Activated CD4-positive, alpha-beta T cell treated with anti-CD3 and anti-CD28 coated beads, Interleukin-2, amount 10 ng/mL, durations not matched to agents 7 days and 5 days (primary cell): ENCODE measurements at places on chromosomes 1 and 21.

DNA sequence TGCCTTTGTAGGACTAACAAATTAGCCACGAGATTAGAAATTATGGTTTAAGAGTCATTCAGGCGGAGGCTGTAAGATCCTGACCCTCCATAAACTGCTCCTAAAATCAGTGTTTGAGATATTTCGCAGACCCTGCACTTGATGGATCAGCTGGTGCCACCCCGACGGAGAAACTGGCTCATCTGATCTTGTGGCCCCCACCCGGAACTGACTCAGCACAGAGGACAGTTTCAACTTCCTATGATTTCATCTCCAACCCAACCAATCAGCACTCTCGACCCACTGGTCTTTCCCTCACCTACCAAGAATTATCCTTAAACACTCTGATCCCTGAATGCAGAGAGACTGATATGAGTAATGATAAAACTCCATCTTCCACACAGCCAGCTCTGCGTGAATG is 3.7 kb upstream of the JAM2 start:
- no peak for DNase-seq

DNA sequence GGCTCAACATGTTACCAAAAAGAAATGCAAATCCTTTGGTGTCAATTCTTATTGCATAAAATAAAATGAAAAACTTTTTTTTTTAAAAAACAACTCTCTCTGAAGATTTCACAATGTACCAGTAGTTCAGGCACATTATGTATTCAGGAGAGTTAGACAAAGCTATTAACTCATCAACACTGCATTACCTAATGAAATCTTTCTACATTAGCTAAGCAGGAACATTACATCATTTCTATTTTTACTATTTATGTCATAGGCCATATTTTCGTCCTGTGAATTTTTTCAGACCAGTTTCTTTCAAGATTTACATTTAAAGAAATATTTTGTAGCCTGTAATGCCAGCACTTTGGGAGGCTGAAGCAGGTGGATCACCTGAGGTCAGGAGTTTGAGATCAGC is 366.2 kb downstream of the USH2A start:
- no peak for DNase-seq

- DNase-seq: no peak
Measured at GRCh38 chr1:91608876-91609275, 108.2 kb downstream of the CDC7 start.

GRCh38 chr1:244456586-244456985 is 4.5 kb upstream of the CATSPERE start:
- DNase-seq: no peak

GRCh38 chr21:26572702-26573381 is at the start of gene CYYR1:
TSS of gene CYYR1 (minus strand) at chr21:26573286. CDS start at chr21:26572940, 346 bp downstream.
- DNase-seq: no peak

GRCh38 chr1:151455966-151456365 is 3.3 kb downstream of the POGZ start:
- DNase-seq: no peak

- DNase-seq: no peak
Measured at GRCh38 chr1:232596666-232597303, 33.1 kb downstream of the SIPA1L2 start.

DNA sequence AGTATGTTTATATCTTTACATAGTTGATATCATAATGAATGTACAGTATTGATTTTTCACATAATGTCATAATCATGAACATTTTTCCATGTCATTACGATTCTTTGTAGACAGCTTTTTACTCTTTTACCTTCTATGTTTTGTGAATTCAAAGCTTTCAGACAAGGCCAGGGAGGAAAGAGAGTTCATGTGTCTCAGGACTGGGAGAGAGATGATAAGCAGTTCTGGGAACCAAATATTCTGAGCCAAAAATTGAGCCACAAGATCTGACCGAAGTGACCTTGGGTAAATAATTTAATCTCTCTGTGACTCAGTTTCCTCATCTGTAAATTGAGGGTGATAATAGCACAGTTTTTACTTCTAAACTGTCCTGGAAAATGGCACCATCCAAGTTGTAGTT is 31.8 kb downstream of the CSF1 start:
- DNase-seq: no peak

GRCh38 chr1:23544444-23545389 is 13.7 kb upstream of the E2F2 start:
- DNase-seq: peak; percentile 76

- no peak for DNase-seq
Measured at GRCh38 chr21:27564684-27565301, 597.9 kb upstream of the ADAMTS5 start.

DNA sequence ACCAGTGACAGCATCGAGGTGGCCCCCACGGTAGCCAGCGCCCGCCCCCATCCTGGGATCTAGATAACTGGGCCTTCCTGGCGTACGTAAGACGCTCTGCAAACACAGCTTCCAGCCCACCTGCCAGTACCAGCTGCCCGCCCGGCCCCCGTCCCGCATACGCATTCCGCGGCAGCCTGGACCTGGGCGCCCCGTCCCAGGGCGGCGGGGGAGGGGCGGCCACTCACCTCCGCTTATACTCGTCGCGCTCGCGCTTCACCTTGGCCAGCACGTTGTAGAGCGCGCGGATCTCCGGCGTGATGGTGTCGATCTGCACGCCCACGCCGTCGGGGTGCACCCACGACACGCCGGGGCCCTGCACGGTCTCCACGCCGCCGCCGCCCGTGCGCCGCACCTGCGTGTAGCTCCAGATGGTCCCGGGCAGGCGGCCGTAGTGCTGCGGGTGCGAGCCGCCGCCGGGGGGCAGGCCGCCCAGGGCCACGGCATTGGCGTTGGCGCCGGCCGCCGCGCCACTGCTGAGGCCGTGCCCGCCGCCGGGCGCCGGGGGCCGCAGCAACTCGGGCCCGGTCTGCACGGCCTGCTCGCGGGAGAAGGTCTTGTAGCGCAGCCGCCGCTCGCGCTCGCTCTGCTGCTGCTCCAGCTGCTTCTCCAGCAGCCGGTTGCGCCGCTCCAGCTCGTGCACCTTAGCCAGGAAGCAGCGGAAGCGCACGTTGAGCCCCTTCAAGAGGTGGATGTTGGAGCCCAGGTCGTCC is 859 bp downstream of the IFFO2 start:
- DNase-seq: peak; percentile 60

DNA sequence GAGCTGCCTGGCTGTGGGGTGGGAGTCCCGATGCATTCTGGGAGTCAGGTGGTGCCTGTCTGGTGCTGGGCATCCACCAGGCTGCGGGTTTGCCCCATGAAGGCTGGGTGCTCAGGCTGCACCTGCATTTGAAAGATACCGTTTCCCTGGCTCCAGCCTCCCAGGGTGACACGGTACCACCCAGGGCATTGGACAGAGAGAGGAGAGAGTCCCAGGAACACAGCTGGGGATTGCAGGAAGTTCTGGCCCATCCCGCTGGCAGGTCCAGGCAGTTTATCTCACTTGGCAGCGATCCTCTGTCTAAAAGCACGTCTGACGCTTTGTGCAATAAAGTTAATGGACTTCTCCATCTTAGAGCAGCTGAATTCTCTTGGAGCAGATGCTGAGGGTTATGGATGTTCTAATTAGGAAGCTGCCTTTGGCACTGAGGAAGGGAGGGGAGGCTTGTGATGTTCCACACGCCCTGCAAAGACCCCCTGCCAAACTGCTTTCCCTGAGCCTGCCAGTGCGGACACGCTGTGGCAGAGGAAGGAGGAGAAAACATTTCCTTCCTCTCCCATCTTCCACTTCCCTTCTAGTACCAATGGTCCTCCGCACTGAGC is 246.9 kb downstream of the GRIK3 start:
- DNase-seq: no peak

DNA sequence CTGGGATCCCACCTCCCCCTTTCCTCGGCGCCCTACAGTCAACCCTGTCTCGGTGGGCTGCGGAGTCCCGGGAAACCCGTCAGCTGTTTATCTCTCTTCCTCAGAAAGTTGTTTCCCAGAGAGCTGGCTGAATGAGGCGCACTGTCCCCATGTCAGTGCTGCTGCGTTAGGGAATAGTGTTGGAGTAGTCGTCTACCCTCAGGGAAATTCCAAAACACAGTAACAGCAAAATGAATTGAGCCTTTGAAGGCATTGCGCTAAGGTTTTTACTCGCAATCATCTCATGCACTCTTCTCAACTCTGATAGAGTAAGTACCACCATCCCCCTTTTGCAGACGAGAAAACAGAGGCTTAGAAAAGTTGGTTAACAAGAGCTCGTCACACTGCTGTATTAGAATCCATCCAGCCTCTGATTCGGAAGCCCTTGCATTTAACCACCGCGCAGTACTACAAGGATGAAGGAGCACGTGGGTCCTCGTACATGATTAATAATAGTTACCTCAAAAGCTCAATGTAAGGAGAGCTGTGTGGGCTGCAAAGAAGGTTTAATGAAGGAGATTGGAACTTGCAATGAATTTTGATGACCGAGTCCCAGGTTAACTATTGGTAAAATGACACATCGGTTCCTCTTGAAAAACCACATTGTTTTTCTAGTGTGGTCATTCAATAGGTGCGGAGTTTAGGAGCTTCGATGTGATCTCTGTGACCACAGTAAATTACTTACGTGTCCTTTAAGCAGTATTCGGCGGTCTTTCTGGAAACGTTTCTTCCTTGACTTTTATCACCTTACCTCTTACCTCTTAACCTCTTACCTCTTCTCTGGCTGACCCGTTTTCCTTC is 788 bp upstream of the EDEM3 start:
- DNase-seq: peak; percentile 24

DNA sequence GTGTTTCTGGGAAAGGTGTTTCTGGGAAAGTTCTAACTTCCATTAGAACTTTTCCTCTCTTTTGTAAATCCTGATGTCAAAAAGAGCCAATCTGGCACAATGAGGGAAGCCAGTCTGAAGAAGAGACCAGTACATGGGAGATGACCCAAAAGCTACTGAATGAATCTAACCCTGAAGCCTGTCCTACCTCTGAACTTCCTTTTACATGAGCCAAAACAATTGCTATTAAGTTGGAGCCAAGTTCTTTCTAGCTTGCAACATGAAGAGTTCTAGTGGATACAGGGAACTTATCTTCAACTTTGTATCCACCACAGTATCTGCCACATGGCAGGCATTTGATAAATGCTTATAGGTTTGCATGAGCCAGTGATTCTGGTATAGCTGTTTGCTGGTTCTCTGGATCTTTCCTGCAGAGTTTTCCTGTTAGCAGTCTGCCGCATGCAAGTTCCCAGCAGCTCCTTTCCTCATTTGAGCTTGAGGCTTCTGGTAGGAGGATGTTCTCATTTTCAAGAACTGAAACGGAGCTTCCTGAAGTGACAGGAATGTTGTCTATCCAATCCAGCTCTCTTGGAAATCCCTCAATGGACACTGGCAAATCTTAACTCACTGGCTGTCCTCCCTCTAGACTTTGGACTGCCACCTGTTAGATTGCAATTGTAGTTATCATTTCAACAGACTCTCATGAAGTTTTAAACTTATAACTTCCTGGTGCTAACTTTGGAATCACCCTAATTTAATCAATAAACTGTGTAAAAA is 73.1 kb upstream of the LPGAT1 start:
- DNase-seq: no peak

- DNase-seq: peak; percentile 51
Measured at GRCh38 chr21:30831194-30831765, 1.7 kb upstream of the KRTAP7-1 start.

DNA sequence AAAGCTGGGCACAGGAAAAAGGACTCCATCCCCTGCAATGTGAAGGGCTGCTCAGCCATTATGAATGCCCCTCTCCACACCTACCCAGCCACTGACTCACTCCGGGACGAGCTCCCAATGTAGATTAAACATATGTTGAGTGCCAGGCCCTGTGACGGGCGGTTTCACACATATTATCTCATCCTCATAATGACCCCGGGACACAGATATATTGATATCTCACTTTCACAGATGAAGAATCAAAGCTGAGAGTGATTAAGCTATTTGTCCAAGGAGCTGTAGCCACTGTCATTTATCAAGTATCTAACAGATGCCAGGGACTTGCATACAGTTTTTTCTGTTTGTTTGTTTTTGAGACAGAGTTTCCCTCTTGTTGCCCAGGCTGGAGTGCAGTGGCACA is 35.0 kb upstream of the SLC30A1 start:
- no peak for DNase-seq

DNA sequence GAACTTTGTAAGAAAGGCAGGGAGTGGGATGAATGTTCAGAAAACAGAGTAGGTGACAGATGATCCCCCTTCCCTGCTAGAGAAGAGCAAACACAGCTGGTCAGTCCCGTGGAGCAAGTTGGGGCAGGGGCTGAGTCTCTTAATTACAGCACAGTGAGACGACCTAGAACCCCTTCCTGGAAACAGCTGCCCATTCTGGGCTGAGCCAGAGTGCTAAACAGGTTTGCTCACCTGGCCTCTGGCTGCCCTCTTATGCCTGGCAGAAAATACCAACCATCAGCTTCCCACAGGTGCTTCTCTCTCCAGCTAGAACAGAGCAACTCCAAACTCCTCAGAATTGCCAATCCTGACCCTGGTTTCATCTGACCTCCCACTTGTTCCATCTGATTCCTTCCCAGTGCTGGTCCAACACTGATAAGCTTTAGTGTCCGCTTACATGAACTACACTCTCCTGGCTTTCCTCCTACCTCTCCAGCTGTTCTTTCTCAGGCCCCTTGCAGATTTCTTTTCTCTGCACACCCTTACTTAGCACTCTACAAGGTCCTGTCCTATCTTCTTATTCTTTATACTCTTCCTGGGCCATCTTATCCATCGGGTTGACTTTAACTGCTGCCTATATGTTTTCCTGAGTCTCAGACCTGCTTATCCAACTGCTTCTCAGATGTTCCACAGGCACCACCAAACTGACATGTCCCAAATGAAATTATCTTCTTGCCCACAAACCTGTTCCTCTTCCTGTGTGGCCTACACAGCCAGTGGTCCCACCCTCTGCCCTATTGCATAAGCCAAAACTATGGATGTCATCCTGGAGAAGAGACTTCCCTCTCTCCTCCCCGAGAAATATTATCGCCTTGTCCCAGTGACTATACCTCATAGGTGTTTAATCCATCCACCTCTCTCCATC is 22.6 kb upstream of the COL9A2 start:
- DNase-seq: no peak

DNA sequence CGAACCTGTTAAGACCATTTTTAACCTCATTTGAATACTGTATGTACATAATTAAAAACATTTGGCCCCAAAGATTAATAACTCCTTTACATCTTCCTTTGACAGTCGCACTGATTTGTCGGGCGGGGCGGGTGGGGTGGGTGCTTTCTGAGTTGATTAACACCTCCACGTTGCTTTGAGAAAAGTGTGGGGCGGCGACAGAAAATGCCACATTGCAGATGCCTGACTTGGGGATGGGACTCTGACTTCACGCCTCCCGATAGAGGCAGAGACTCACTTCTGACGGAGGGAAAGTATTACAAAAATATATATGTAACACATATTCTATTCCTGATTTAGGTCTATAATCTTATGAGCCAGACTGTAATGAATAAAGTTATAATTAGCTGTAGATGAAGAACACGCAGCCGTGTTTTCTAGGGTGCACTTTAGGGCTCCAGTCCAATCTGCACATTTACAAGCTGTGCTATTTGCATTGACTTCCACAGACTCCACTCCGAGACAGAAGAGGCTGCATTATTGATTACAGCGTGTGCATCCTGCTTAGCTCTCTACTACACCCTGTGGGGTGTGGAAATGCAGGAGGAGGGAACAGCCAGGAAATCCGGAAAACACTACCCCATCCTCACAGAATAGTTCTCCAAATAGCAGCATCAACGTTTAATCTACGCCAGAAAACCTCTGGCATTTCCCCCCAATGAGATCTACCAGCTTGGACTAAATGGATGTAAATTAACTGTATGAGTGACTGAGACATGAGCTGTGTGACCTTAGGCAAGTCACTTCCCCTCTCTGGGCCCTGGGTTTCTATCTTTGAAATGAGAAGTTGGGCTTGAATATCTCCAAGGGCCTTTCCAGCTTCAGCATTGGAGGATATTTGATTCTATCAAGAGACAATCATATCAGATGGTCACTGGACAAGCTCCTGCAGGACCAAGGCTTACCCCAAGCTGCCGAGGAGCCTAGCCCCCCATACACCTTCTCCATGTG is 308.0 kb downstream of the RRAGC start:
- no peak for DNase-seq

- peak; percentile 71 for DNase-seq
Measured at GRCh38 chr1:93042187-93043056, 36.7 kb upstream of the MTF2 start.
